ENCODE measurements at places on chromosomes 11 and 22.

DNA sequence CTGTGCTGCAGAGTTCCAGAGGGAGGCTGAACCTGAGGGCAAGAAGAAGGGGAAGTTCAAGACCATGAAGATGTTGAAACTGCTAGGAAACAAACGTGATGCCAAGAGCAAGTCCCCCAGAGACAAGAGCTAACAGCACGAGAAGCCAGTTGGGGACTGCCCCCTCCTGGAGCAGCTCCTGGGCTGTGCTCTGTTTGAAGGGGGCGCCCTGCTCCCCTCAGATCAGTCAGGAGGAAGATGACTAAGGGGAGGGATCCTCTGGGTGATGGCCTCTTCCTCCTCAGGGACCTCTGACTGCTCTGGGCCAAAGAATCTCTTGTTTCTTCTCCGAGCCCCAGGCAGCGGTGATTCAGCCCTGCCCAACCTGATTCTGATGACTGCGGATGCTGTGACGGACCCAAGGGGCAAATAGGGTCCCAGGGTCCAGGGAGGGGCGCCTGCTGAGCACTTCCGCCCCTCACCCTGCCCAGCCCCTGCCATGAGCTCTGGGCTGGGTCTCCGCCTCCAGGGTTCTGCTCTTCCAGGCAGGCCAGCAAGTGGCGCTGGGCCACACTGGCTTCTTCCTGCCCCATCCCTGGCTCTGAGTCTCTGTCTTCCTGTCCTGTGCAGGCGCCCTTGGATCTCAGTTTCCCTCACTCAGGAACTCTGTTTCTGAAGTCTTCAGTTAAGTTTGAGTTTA is 12.6 kb downstream of the C22orf23 start:
- DNase-seq, result no peak

GRCh38 chr11:13851691-13852090 is 110.8 kb upstream of the SPON1 start:
- DNase-seq, result no peak

DNA sequence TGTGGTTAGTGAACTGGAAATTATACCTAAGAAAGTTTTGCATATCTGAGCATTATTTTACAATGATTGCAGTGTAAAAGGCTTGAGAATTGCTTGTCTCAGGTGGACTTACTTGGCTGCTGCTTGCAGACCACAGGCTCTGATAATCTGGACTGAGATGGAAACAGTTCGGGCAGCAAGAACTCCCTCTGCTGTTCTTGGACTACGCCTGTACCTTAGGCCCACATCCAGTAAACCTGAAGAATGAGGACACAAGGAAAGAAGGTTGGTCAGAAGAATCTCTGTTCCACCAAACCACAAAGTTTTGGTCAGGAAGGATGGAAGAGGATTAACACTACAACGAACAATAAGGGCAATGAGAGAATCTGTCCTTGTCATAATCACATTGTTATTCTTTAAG is 80.1 kb downstream of the C2CD3 start:
- no peak for DNase-seq

- DNase-seq, result no peak
These were observed 27.9 kb downstream of the ADAMTS15 start for GRCh38 chr11:130476200-130476921.

GRCh38 chr11:94806419-94806818 is 38.3 kb downstream of the AMOTL1 start:
- DNase-seq, result no peak

DNA sequence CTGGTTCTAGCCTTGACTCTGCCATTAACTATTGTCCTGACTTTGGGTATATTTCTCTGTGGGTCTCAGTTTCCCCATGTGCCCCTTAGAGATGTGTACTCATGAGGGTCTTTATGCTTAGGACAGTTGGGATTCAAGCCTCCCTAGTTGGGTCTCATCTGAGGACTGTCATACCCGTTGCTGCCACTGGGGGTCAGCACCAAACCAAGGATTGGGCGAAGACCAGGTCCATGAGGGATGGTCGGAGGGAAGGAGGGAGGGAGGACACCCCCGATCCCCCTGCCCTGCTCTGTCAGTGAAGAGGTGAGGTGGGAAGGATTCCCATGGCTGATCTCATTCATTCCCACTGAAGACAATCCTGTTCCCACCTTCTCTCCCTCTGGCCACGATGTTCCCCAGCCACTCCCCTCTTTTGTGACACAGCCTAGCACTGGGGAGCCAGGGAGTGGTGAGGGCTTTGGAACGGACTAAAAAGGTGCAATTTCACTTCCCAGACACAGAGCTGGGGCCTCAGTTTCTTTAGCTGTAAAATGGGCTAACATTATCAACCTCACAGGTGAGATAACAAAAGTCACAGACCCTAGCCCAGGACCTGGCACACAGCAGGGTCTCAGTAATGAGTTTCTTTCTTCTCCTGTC is 12.4 kb upstream of the KLHL35 start:
- peak; percentile 30 for DNase-seq

- no peak for DNase-seq
These were observed 13.2 kb downstream of the MYH9 start for GRCh38 chr22:36374603-36375024.

- DNase-seq, result no peak
These were observed 7.4 kb upstream of the MCHR1 start for GRCh38 chr22:40671796-40672360.

- no peak for DNase-seq
These were observed at the start of gene MS4A2 for GRCh38 chr11:60088364-60088763. Gene MS4A2, plus strand, starts transcription at chr11:60088664. Its CDS starts 102 bp downstream, at chr11:60088766.

All from NCI-H748 treated with DMSO at 0.1 percent for 48 hours (cell line).